T follicular helper cell (primary cell): ENCODE measurements at places on chromosomes 13 and 19.

- no peak for DNase-seq
Observed at GRCh38 chr19:41626877-41627276, at the start of gene CEACAM4. Gene CEACAM4, minus strand, starts transcription at chr19:41627074. Its CDS starts 111 bp downstream, at chr19:41626963.

- no peak for DNase-seq
Observed at GRCh38 chr13:86960876-86961275, 710.3 kb upstream of the SLITRK5 start.

GRCh38 chr13:64154514-64154913, 2738.9 kb upstream of the PCDH20 start:
- no peak for DNase-seq

- DNase-seq = no peak
Observed at GRCh38 chr13:99516153-99516929, 15.1 kb downstream of the TM9SF2 start.

GRCh38 chr19:56253737-56254136, 18.8 kb upstream of the EDDM13 start:
- DNase-seq = no peak

DNA sequence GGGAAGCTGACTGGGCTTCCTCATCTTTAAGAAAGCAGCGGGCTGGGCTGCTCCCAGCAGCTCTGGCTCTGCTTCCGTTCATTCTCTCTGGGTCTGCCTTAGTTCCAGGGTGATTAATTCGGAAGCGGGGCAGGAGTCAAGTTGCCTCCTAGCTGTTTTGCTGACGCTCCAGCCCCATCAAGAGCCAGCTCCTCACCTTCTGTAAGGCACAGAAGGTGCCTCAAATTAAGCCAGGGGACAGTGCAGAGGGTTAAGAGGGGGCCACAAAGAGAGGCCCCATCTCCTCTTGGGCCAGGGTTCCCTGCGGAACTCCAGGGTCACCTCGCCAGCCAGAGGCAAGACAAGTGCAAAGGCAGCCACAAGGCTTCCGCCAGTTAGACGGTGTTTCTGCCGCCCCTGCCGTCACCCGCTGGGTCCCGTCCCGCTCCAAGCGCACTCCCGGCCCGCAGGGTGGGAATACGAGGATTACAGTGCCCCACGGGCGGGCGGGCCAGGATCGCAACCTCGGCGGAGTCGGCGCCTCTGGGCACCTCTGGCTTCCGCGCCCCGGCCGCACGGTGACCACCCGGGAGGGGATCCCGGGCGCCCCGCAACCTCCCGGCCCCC, 508 bp downstream of the SLC15A1 start:
- DNase-seq = no peak

DNA sequence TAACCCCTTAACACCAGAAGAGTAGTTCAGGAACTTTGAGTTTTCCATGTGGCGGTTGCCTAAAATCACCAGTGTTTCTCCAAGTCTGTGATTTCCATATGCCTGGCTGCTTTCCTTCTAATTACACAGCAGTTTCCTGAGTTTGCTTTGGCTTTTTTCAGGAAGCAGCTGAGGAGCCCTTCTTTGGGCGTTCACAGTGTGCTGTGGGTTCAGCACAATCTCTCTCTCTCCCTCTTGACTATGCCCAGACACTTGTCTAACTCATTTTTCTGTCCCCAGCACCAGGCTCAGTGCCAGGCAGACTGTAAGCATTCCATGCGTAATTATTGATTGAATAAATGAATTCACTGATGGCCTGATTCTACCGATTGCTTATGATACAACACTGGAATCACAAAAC, 19.7 kb downstream of the SCEL start:
- DNase-seq = no peak

DNA sequence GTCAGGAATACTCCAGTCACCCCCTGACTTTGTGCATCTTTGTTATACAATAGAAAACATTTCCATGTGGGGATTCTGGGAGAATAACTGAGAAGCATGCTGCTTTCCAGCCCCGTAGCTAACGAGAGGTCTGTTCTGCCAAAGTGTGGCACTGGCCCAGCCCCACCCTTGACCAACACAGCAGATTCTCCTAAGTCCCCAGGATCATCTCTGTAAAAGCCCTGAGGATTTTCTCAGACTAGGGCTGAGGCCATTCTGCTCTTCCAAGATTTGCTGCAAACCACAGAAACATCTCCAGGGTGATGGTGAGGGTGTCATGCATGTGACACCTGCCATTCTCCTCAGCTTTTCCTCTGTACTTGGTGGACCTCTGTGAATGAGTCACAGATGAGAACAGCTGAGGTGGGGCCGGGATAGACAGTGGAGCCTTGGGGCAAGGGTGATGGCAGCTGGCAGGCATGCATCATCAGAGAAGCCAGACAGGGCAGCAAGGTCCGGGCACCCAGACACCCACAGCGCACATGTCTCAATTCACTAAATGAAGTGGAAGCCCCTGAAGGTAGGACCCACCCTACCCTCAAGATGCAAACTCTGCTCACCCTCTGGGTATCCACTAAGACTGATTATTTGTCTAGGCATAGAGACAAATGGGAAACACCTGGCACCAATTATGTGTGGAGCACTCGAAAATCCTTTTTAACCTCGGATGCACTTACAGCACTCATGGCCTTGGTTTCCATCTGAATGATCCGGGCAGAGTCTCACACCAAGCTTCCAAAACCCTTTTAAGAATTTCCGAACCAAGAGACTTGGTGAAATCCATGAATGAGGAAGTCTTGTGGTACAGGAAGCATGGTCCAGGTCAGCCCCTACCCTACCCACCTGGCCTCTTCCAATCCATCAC, 20.1 kb upstream of the DOCK9 start:
- DNase-seq = no peak

GRCh38 chr13:27334774-27335435, 64.3 kb downstream of the RASL11A start:
- no peak for DNase-seq
